ENCODE measurements at places on chromosomes 5 and 9. TPM values are rescaled to one million over a fixed set of nuclear protein-coding genes. Genes with fewer than 3 reads are reported as not detected.

Gene PRUNE2
- 11.4 TPM for total RNA-seq

Gene ADGRV1
- 1.5 TPM for total RNA-seq

Gene GADD45G
- total RNA-seq = 1.5 TPM

DNA sequence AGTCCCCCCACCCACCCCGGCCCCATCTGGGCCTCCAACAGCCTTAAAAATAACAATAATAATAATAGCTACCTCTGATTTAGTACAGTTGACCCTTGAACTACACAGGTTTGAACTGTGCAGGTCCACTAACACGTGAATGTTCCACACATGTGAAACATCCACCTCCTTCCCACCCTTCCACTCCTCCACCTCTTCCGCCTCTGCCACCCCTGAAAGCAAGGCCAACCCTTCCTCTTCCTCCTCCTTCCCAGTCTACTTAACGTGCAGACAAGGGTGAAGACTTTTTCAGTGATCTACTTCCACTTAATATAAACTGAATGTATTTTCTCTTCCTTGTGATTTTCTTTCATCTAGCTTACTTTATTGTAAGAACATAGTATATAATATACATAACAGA lies 10.8 kb downstream of the PDGFRB start:
- peaks cover 95% of the 10 kb centered on the region for H3K4me1 ChIP-seq
- no peaks in the 10 kb centered on the region for H3K27me3 ChIP-seq
- peaks cover 19% of the 10 kb centered on the region for H3K36me3 ChIP-seq
- peak overlapping the region; percentile 44 for H3K4me3 ChIP-seq
- no peak for DNase-seq

GRCh38 chr5:68178579-68178978 lies 37.0 kb upstream of the PIK3R1 start:
- H3K4me1 ChIP-seq = no peaks in the 10 kb centered on the region
- H3K27ac ChIP-seq = no peak overlapping the region
- no peaks in the 10 kb centered on the region for H3K36me3 ChIP-seq
- DNase-seq = no peak

DNA sequence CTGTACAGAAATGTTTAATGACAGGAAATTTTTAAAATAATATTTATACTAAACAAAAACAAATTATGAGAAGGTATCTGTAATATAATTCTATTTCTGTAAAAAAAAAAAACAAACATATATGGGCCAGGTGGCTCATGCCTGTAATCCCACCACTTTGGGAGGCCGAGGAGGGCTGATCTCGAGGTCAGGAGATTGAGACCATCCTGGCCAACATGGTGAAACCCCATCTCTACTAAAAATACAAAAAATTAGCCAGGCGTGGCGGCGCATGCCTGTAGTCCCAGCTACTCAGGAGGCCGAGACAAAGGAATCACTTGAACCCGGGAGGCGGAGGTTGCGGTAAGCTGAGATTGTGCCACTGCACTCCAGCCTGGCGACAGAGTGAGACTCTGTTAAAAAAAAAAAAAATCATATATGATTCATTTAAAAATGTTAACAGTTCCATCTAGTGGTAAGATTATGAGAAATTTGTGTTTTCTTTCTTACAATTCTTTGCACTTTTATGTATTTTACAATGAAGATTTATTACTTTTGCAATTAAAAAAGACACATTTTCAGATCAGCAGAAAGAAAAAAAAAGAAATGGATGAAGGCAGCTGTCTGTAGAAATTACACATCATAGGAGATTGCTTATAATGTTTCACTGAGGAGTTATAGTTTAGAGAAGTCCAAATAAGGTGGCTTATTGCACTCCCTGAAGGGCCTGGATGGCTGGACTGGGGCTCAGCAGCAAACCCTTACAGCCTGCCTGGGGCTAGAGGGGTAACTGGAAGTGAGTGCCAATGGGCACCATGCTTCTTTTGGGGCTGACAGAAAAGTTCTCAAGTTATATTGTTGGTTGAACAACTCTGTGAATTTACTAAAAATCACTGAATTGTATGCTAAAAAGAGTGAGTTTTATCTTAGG lies 20.3 kb downstream of the C9orf153 start:
- no peak overlapping the region for H3K4me3 ChIP-seq
- H3K36me3 ChIP-seq = no peaks in the 10 kb centered on the region
- H3K27ac ChIP-seq = no peak overlapping the region
- DNase-seq = no peak
- peaks cover 6% of the 10 kb centered on the region for H3K4me1 ChIP-seq

DNA sequence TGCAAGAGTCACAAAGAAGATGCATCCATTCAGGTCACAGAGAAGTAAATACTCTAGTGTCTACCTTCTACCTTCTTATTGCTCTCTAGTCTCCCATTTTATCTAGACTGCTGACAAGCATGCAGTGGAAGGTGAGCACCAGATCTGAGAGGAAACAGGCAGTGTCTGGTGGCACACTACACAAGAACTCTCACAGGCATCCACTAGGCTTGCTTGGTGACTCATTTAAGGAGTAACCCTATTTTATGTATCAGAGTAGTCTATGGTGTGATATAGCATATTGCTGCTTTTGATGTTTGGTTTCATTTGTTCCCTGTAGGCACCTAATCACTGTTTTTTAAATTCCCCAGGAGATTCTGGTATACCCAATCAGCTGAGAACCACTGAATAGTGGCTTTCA lies 1.6 kb upstream of the THBS4 start:
- no peak overlapping the region for H3K27ac ChIP-seq
- peaks cover 4% of the 10 kb centered on the region for H3K36me3 ChIP-seq
- no peak overlapping the region for H3K4me3 ChIP-seq
- H3K27me3 ChIP-seq = peaks cover 60% of the 10 kb centered on the region
